ENCODE measurements at places on chromosomes 13 and 19.

DNA sequence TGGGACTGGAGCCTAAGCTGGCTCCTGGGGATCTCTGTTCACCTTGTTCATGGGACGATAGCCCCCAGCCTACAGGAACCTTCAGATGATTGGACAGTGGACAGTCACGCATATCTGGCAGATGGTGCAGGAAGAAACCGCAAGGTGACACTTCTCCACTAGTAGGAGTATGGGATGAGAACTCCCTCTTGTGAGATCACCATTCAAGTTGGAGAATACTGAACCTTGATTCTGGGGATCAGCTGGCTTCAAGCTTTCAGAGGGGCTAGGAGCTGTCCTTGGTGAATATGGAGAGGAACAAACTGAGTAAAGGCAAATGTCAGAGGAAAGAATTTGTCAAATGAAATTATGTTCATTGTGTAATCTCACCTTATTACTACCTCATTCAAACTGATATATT lies 204.5 kb downstream of the PDS5B start:
- DNase-seq = no peak

- no peak for DNase-seq
Observed at GRCh38 chr13:36533806-36534205, 101.5 kb downstream of the CCNA1 start.

DNA sequence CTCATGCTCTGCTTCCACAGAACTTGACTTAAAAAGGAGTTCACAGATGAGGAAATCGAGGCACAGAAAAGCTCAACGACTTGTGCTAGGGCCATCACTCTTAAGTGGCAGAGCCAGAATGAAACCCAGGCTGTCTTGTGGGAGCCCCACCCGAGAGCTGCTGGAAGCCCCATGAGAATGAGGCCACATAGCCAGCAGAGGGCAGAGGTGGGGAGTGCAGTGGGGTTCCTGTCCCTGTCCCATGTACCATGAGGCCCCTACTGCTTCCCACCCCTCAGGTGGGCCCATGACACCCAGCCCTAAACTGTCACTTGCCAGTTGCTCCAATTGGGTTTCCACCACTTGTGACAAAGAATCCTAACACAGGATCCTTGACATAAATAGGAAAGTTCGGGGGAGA lies 175.9 kb downstream of the IRS2 start:
- DNase-seq = no peak

- no peak for DNase-seq
Observed at GRCh38 chr19:48623556-48624066, 4.3 kb downstream of the SPHK2 start.

DNA sequence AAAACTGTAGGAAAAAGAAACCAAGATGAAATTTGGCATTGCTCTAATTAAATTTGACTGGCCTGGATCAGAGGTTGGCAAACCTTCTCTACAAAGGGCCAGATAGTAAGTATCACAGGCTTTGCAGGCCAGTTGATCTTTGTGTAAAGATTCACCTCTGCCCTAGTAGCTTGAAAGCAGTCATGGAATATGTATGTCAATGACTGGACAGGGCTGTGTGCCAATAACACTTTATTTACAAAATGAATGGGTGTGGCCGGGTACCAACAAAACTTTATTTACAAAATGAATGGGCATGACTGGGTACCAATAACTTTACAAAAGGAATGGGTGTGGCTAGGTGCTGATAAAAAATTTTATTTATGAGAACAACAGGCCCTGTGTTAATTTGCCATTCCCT lies 20.0 kb downstream of the SIN3B start:
- no peak for DNase-seq

GRCh38 chr13:91280801-91281200 lies 66.7 kb upstream of the MIR17HG start:
- peak; percentile 44 for DNase-seq

DNA sequence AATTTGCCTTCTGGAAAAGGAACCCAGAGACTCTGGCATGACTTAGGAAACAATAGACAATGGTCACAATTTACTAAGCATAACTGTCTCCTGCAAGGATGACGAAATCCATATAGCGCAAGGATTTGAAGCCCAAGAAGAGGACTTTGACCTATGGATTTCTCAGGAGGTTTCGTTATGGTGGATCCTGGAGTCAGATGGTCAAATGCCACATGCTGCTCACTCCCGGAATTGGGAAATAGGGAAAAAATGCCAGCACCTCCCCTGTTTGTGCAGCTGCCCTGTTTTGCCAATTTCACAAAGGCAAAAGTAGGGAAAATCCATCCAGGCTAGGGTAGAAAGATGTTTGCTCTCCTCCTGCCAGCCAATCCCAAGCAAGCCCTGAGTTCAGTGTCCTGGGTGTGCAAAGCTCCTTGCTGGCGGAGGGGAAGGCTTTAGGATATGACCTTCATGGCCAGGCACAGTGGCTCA lies 23.4 kb downstream of the RDH8 start:
- no peak for DNase-seq

- DNase-seq = no peak
Observed at GRCh38 chr13:98970330-98970729, 7.5 kb downstream of the DOCK9 start.

DNA sequence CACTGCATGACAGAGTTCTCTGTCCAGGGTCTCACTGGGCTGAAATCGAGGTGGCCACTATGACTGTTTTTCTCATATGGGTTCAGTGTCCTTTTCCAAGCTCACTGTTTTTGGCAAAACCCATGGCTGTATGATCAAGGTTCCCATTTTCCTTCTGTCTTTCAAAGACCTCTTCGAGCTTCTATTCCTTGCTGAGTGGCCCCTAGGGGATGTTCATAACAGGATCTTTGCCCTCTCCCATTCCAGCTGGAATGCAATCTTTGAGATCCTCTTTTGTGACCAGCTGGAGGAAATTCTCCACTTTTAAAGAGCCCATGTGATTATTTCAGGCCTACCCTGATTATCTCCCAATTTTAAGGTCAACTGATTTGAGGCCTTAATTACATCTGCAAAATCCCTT lies 572.5 kb upstream of the SLC10A2 start:
- no peak for DNase-seq

GRCh38 chr19:10334588-10335351 lies 1.4 kb upstream of the RAVER1 start:
- peak; percentile 95 for DNase-seq

GRCh38 chr19:19259741-19260140 lies 13.4 kb downstream of the TM6SF2 start:
- peak; percentile 14 for DNase-seq

GRCh38 chr19:50022823-50023222 lies 2.3 kb downstream of the VRK3 start:
- no peak for DNase-seq

GRCh38 chr19:13051557-13052165 lies 51.0 kb downstream of the LYL1 start:
- no peak for DNase-seq

DNA sequence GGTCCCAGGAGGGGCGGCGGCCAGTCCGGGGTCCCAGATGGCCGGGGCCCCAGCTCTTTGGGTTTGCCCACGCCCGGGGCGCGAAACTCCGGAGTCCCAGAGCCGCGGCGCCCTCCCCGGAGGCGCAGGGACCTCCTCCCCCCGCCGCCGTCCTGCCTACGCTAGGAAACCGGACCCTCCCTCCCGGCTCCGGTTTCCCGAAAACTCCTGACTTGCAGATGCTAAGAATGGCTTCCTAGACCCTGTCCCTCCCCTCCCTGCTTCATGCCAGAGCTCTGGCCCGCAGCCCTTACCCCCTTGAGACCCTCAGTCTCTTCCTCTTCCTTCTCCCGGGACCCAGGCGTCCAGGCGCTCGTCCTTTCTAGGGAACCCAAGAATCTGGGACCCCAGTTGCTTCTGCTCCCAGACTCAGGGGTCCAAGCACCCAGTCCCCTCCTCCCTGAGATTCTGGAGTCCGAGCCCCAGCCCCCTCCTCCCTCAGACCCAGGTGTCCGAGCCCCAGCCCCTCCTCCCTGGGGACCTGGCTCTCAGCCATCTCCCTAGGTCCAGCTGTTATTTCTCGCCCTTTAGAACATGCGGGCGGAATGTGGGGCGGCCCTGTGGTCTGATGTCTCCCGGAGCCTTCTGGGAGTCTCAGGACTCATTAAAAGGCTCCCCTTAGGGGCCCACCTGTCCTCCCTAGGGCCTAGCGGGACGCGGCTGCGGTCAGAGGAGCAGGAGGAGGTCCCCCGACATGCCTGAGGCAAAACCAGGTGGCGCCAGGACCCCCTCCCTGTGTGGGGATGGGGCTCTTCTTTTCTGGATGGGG lies at the start of gene MYBPC2:
Gene MYBPC2, plus strand, starts transcription at position 672 of the 808 bp plus-strand sequence. Its CDS starts 62 bp downstream, at position 734.
- no peak for DNase-seq

GRCh38 chr13:98055623-98056022 lies 87.3 kb upstream of the FARP1 start:
- DNase-seq = no peak

- no peak for DNase-seq
Observed at GRCh38 chr13:96202315-96202714, 112.4 kb downstream of the HS6ST3 start.

DNA sequence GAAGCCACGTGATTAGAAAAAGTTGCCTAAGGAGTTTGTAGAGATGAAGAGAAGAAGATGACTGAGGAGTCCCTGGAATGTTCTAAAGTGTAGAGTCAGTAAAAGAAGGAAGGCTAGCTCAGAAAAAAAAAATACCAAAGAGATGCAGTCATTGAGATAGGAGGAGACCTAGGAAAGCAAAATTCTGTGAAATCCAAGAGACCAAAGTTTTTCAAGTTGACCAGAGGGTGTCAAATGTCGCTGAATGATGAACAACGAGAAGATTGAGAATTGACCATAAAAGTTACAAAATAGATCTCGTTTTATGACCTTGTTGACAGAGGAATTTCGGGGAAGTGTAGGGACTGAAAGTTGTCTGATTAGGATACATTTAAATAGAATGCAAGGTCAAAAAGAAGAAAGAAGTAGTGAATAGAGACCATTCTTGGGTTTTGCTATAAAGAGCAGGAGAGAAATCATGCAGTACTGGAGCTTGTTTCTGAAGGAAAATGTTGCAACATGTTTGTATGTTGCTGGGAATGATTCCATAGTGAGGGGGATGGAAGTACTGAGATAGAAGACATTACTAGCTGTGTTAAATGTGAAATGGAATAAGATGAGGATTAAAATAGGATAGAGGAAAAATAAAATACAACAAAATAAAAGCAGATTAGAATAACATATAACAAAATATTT lies 30.2 kb upstream of the HTR2A start:
- no peak for DNase-seq

- DNase-seq = no peak
Observed at GRCh38 chr19:37969695-37970094, 62.7 kb downstream of the SIPA1L3 start.

GRCh38 chr13:63167699-63168337 lies 1752.2 kb upstream of the PCDH20 start:
- DNase-seq = no peak

DNA sequence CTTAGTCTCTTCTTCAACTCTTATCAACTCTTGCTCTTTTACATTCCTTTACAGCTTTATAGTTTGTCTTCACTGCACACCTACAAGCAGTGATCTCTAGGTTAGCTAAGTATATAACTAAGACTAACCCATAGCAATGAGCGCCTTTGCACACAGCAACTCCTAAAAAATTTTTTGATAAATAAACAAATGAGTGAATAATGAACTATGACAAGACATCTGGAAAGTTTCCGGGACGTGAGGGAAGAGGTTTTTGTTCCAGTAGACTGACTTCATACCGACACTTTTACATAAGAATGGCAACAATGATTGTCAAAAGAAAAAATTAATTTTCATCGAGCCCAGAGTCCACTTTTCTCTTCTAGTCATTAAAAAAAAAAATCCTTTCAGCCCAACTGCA lies 98.3 kb downstream of the ELF1 start:
- no peak for DNase-seq

DNA sequence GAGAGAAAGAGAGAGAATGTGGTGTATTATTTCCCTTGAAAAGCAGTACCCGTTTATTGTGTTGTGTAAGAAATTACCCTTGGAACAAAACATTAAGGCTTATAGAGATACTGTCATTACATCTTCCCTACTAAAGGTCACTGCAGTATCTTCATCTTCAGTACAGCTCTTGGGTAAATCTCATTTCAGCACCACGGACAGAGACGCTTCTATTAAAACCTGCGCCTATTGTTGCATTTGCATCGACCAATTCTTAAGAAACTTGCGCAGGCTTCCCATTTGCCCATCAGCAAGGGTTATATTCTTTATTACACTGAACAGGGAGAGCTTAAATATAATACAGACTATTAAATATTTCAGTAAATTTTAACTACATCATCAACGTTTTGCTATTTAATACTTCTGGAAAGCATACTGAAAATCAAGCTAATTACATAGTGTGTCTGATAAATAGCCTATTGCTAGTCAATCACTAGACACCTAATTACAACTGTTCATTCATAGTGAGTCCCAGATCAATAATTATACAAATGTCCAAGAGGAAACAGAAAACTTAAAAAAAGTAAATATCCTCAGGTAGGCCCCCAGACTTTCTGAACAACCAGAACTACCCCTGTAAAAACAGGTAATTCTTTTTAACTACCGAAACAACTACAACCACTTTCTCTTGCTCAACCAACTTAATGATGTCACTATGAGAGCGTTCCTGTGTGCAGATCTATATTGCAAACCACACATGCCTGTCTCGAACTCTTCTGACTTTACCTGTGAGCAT lies 350.6 kb downstream of the LIG4 start:
- DNase-seq = no peak

DNA sequence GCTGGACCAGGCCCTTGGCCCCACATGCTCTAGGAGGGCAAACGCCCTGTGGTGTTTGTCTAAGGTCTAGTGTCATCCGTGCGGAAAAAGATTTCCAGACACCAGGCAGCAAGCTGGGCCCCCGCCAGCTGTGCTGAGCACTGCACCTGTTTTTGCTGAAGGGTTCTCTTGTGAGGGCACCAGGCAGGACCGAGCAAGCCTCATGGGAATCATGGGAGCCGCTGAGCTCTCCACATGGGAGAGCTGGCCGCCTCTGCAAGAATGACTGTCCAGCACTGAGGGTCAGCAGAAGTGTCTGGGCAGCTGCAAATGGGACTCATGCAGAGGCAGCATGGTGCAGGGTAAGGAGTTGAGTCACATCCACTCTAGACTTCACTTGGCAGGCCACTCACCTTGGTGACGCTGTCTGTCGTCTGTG lies 12.0 kb downstream of the B3GNT8 start:
- DNase-seq = no peak

DNA sequence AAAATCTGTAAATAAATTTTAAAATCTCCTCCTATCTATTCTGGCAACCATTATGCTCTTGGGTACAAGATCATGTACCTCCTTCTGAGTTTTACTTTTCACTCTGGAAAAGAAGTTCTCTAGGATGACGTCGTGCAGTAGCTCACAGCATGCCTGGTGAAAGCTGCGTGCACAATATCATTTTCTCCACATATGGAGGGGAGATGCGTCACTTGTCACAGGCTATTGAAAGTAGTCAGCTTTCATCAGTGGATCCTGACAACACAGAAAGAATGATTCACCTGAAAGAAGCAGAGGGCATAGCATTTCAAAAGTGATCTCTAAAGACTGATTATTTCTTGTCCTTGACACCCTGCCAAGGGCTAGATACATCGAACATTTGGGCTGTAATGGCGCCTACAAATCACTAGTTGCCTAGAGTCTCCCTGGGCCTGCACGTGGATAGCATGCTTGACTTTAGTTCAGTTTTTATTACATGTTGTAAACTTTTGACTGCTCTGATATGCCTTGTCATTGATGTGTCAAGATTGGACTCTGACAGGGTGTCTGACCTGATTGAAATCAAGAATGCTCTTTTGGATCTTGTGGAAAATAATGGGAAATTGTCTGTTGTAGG lies 1365.6 kb downstream of the OLFM4 start:
- no peak for DNase-seq

Measured in CMK (cell line).